ENCODE measurements at places on chromosomes 2 and 18. TPM values are rescaled to one million over a fixed set of nuclear protein-coding genes. Genes with fewer than 3 reads are reported as not detected.

GRCh38 chr18:79436556-79437275, 41.0 kb downstream of the NFATC1 start:
- DNase-seq, result no peak

- no peak for DNase-seq
These were observed 141.7 kb upstream of the CCDC68 start for GRCh38 chr18:55100817-55101457.

DNA sequence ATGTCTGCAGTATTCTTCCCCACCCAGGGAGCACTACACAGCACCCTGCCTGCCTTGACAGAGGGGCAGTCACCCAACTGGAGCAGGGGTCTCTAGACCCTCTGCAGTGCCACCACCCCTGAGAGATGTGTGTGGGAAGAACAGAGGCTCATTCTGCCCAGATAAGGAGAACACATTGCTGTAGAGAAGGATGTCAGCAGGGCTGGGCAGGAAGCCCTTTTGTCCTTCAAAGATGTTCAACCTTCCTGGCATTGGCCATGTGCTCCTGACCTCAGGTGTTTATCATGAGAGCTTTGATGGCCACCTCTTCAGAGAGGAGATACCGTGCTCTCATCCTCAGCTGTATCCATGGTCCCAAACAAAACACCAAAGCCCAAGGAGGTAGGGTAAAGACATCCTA, 4.6 kb upstream of the TEX51 start:
- DNase-seq, result no peak

DNA sequence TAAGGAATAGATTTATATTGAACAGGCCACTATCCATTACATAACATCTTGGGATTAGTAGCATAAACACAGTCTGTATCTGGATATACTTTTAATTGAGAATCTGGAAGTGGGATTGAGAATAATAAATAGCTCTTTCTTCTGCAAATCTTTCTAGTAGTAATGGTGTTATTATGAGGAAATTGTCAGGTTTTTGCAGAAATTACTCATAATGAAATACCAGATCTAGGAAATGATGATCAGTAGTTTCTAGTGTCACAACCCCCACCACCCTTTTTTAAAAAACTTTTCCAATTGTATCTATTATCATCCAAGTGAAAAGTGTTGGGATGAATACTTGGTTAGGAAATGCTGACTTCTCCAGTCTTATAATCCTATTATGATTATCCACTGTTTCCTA, 18.7 kb downstream of the NBEAL1 start:
- DNase-seq, result no peak

DNA sequence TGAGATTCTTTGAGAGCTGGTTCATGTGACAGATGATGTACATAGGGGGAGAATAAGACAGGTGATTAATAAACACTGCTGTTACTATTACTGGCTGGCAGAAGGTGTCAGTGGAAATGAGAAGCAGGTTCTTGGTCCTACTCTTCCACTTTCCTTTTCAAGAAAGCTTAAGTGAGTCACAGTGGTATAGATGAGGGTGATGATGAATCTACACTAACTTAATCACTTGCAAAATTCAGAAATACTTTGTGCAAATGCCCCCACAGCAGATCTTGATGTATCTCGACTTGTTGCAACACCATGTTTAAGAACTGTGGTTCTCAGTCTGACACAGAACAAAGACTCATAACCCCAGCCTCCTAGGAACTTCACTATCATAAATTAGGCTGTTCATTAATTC, 35.9 kb upstream of the MGAT5 start:
- peak; percentile 34 for DNase-seq

CYRIA gene
- 0.14 TPM for total RNA-seq
